Fibroblast of skin of right biceps (primary cell): ENCODE measurements at places on chromosomes 3 and 15.

DNA sequence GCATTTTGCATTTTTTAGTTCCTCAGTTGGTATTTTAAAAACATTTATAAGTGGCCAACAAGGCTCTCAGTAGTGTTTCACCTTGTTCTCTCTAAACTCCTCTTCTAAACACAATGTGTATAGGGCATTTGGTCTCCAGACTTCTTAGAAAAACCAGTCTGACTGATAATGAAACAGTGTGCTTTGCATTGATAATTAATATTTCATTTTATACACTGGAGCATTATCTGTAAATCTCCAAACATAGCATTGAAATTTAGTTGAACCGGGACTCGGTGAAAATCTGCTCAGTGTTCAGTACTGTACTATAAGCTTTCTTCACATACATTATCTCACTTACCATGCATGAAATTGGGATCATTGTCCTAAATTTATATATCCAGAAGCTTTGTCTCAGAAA, 53.6 kb downstream of the SETD5 start:
- DNase-seq, result no peak

DNA sequence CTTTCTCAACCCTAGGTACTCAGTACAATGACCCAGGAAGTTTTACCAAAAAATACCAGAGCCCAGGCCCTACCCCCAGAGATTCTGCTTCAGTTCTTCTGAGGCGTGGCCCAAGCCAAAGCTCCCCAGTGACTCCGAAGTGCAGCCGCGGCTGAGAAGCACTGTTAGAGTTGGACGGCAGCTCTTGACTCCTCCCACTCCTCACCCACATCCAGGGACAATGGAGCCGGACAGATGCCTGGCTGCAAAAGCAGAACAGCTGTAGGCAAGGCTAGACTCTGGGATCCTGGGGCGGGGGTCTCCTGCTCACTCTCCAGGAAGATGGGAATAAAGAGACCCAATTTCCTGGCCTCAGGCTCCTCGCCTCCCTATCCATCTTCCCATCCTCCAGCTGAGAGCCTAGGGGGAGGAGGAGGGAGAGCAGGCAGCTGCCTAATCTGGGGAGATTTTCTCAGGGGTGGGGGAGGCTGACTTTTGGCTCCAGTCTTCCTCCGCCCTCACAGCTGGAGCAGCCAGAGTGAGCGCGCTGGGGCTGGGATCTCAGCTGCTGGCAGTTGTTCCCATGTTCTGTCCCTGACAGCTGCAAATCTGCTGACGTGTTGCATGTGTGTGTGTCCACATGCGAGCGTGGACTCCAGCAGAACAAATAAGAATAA, 223.8 kb downstream of the OPA1 start:
- DNase-seq, result peak; percentile 41

DNA sequence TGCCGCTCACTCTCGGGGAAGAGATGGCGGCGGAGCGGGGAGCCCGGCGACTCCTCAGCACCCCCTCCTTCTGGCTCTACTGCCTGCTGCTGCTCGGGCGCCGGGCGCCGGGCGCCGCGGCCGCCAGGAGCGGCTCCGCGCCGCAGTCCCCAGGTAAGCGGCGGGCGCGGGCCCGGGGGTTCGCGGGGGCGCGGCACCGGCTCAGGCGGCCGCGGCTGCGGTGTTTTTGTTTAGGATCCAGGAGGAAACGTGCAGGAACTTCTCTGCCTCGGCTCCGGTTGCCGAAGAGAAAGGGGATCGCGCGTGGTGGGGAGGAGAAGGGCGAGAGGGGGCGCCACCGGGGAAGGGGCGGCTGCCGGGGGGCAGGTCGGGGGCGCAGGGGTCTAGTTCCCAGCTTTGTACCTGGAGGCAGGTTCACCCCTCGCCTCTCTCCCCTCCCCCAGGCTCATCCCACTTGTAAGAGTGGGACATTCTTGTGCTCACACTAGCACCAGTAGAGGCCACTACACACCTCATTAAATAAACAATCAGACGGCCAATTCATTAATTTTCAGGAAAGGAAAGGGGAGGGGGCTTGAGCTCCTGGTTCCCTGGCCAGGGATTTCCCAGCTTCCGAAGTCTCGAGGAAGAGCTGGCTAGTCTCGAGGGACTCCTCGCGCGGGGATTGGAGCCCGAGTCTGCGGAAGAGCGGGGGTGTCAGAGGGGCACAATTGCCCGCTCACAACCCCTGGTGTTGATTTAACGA, 562 bp downstream of the NEO1 start:
- peak; percentile 40 for DNase-seq

- peak; percentile 50 for DNase-seq
These were observed 39.7 kb upstream of the PLOD2 start for GRCh38 chr3:146200461-146201220.

- no peak for DNase-seq
These were observed 364.9 kb downstream of the NR2F2 start for GRCh38 chr15:96695426-96695825.

- DNase-seq, result no peak
These were observed 258.2 kb upstream of the CFAP20DC start for GRCh38 chr3:59308001-59308400.

DNA sequence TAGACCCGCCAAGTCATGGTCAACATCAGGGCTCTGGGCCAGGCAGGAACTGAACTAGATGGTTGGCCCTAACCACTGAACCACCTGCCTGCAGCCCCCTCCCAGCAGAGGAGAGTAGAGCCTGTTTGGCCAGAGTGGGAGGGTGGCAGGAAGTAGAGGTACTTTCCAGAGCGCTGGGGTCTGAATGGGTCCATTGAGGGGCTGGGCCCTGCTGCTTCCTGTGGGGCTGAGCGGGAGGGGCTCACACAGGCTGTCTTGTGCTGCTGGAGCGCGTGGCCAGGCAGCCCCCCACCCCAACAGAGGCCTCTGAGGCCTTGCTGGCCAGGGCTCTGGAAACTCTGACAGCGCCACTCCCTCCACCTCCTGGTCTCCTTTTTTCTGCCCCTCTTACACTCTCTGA, 17.4 kb downstream of the CSPG4 start:
- no peak for DNase-seq

DNA sequence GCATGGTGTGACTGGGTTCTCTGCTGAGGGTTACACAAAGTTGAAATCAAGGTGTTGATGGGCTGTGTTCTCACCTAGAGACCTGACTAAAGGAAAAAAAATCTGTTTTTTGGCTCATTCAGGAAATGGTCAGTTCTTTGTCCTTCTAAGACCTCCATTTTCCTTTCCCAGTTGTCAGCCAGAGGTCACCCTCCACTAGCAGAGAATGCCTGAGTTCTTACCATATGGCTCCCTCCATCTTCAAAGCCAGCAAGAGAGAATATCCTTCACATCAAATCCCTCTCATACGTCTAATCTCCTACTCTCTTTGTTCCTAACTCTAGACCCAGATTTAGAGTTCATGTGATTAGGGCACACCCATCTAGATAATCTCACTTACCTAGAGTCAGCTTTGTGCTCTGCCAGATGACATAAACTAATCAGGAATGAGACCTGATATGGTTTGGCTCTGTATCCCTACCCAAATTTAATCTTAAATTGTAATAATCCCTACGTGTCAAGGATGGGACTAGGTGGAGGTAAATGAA, 19.4 kb downstream of the ANKRD28 start:
- DNase-seq, result no peak

- DNase-seq, result peak; percentile 42
These were observed 81.9 kb upstream of the PLXND1 start for GRCh38 chr3:129688271-129688895.

GRCh38 chr15:57872281-57873030, 165.9 kb downstream of the POLR2M start:
- no peak for DNase-seq

DNA sequence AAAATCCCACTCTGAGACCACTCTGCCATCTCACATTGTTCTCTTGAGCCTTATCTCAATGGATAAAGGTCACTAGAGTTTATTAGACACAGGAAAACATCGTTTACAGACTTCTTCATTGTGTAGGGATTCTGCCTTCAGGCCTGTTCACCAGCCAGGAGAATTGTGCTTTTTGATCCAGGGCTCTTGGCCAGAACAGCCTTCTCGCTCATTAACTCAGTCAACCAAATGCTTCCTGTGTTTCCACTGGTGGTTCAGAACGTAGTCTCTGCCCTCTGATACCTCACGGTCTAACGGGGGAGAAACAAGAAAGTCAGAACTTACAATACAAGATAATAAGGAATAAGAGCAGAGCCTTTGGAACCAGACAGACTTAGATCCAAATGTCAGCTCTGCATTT, 54.2 kb upstream of the TSEN2 start:
- DNase-seq, result no peak

DNA sequence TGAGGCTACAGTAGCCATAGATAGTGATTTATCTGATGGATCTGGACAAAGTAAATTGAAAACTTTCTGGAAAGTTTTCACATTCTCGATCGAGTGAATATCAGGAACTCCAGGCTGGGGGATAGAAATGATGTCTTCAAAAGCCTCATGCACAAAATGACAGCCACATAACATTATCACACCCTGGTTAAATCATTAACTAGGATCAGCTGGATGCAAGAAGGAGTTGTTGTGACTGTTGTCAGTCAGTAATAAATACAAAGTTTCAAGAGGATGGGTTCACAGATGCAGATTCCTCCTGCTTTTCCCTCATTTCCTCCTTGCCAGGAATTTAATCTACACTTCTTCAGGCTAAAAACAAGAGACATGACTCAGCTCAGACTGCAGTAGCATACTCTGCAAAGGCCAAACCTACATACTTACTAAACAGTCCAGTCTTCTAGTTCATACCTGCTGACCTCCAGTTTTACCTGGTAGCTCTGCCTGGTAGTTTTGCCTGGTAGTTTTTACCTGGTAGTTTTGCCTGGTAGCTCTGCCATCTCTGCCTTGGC, 40.9 kb downstream of the C2CD4A start:
- peak; percentile 24 for DNase-seq

DNA sequence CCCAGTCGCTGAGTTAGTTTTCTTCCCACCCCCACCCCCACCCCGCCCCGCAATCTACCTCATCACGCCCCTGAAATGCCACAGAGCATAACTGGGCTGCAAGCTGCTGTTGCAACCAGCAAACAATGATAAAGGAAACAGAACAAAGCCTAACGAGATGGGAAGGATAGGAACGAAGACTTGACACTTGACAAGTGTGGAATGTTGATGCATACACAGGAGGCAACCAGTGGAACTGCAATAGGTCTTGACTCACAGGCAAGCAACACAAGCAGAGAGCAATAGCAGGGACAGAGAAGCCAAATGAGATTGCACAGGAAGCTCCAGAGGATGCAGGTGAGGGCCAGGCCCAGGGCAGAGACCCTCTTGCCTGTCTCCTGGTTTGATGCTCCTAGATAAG, 225.9 kb downstream of the IGSF11 start:
- no peak for DNase-seq

- DNase-seq, result peak; percentile 63
These were observed 183.3 kb downstream of the WDR76 start for GRCh38 chr15:44010089-44010488.

DNA sequence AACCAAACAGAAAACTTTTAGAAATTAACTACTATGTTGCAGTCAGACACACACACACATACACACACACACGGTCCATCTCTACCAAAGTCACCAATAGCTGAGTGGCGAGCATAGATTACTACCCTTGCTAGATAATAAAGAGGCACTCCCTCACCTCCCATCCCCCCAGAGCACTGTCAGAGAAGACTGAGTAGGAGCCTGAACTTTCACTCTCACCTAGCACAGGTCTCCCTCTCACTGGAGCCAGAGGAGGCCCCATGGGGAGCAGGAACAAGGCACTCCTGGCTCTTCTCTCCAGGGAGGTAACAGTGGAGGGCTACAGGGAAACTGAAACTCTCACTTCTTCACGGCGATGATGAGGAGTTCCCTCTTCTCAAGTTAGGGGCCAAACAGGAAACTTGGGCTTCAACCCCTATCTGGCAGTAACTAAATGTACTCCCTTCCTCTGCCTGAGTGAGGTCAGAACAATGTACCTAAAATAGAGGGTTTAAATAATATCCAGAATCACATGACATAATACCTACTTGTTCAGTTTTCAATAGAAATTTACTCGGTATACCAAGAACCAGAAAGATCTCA, 975.3 kb upstream of the GBE1 start:
- no peak for DNase-seq

- peak; percentile 86 for DNase-seq
These were observed 55.0 kb upstream of the TIPARP start for GRCh38 chr3:156619376-156619775.

DNA sequence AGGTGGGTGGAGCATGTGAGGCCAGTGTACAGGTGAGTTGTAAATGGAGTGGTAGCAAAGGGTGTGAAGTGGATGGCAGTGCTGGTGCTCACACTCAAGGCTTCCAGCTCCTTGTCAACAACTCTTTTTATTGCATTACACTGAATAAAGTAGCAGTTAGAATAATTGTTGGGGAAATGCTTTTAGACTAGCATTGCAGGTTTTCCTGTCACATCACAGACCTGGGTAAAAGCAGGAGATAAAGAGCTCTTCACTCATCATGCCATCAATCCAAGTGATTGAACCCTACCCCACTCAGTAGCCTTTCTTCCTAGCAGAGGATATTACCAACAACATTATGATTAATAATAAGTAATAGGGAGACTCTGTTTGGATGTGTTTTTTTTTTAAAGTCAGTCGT, 81.6 kb downstream of the CDIN1 start:
- DNase-seq, result no peak

DNA sequence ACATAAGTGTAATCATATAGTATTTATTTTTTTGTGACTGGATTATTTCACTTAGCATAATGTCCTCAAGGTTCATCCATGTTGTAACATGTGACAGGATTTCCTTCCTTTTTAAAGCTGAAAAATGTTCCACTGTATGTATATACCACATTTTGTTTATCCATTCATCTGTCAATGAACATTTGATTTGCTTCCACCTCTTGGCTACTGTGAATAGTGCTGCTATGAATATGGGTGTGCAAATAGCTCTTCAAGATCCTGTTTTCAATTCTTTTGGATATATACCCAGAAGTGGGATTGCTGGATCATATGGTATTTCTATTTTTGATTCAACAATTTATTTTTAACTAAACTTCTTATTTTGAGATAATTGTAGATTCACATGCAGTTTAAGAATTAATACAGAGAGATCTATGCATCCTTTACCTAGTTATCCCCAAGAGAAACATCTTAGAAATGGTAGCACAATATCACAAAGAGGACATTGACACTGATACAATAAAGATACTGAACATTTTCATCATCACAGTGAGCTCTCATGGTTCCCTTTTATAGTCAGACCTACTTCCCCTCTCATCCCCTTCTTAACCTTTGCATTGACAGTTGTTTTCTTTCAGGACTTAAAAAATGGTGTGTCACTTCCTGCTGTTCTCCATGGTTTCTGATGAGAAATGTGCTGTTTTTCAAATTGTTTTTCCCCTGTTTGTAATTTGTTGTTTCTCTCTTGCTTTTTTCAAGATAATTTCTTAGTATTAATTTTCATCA, 90.1 kb downstream of the SATB1 start:
- DNase-seq, result no peak
